ENCODE measurements at places on chromosomes 16 and 17.

GRCh38 chr16:3879258-3879886, 1.1 kb downstream of the CREBBP start:
- peak; percentile 12 for DNase-seq

- no peak for DNase-seq
These were observed 5.9 kb downstream of the DEF8 start for GRCh38 chr16:89954462-89954861.

DNA sequence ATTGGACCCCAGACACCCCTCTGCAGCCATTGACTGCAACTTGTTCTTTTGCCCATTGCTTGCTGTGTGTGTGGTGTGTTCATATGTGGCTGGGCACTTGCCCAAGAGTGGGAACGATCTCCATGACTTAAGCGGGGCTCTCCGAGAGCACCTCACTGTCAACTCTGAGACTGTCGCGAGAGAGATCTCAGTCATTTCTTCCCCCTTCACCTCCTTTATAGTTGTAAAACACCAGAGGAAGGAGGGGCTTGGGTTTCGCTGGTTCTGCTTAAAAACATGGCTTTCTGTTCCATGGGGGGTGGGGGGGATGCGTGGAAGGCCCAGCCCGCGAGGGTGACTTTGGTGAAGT, 7.4 kb downstream of the PHOSPHO1 start:
- no peak for DNase-seq

DNA sequence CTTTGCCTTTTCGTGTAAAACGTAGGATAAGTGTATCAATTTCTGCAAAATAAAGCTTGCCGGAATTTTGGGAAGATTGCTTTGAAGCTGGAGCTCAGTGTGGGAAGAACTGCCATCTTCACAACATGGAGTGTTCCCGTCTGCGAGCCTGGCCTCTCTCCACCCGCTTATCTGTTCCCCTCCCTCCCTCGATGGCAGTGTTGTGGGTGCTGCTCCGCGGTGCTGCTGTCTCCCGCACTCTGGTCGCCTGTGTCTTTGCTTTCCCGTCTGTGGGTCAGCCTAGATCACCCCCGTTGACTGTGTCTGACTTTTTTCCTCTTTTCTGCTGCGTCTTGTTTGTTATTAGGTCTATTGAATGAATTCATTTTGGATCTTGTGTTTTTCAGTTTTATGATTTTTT, 17.0 kb downstream of the ACSF3 start:
- DNase-seq: no peak

DNA sequence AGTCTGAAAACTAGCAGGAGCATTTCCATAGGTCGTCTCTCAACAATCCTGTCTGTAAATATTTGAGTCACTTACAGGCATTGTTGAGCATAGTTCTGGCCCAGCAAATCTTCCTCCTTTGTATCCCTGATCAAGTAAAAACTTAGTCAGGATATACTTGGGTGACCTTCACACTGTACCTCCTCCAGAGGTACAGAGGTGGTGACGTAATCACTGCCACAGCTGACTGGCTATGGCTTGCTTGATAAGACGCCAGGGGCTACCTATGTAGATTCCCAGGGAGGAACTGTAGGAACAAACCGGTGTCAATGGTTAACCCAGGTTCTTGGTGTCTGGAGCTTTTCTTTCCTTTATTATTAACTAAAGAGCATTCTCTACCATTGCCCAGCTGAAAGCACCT, at the start of gene KCNJ16:
Gene KCNJ16, plus strand, starts transcription at position 270 of the 400 bp plus-strand sequence. CDS start 56,863 bp downstream, outside the sequence.
- DNase-seq: no peak
